ENCODE measurements at places on chromosomes 12 and 14.

- no peak for DNase-seq
Observed at GRCh38 chr12:104411826-104412641, 44.7 kb upstream of the CHST11 start.

- no peak for DNase-seq
Observed at GRCh38 chr14:60357551-60358149, 108.6 kb downstream of the PPM1A start.

DNA sequence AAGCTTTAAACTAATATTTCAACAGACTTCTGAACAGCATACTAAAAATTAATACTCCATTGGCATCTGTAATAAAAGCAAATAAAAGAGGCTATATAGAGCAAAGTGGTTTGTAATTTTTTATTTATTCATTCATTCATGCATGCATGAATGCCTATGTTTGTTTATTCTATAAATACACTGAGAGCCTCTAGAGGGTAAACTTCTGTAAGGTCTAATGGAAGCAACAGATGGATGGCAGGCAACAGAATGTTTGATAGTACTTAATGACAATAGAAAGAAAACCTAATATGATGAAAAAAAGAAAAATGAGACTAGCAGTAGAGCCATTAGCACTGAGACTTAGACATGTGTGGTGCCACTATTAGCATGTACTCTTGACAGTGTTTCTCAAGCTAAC, 253.1 kb downstream of the CCDC91 start:
- no peak for DNase-seq

DNA sequence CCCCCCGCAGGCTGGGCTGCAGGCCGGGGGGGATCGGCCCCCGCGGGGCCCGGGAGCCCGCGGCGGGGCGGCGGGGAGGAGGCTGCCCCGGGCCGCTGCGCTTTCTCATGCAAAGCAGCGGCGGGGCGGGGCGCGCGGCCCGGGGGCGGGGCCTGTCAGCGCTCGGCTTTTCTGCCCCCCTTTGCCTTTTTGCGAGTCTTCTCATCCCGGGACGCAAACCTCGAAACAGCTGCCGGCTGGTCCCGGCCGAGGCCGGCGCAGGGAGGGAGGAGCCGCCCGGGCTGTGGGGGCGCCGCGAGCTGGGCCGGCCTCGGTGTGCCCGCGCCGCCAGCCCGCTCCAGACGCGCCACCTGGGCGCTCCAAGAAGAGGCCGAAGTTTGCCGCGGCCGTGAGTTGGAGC, at the start of gene FZD10:
Gene FZD10, plus strand, starts transcription at position 198 of the 400 bp plus-strand sequence. CDS start 479 bp downstream, outside the sequence.
- no peak for DNase-seq

- no peak for DNase-seq
Observed at GRCh38 chr12:46560089-46560488, 187.5 kb upstream of the SLC38A2 start.

- no peak for DNase-seq
Observed at GRCh38 chr14:93337143-93337753, 4.4 kb upstream of the BTBD7 start.

DNA sequence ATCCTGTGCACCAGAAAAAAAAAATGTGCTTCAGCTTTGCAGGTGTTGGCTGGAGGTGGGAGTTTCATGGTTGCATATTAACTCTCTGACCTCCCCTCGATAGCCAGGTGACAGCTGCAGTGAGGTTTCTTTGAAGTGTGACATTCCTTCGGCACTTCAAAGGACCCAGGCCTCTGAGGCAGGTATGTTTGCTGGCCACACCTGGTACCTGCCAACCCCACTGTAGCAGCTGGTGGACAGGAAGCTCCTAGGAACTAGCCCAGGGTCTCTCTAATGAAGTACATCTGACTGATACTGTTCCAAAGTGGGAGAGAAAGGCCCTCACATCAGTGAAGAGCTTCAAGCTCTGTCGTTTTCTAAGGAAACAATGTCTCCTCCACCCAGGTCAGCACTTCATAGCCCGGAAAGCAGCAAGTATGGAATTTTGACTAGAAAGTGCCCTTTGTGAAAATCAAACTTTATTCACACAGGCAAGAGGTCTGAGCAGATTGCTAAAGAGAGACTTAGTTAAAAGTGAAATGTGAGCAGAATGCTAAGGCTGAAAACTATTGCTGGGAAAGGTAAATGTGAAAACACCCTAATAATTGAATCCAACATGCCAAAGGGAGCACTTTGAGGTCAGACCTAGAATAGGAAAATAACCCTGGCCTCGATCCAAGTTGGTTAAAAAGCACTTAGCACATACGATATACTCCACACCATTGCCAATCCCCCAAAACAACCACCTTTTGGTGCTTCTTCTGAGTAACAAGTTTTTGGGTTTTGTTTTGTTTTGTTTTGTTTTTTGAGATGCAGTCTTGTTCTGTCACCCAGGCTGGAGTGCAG, 71.3 kb downstream of the PHLDA1 start:
- no peak for DNase-seq

All from stimulated activated CD4-positive, alpha-beta T cell treated with anti-CD3 and anti-CD28 coated beads, Interleukin-15, amount 100 ng/mL, for 1 hour (primary cell).